Activated CD4-positive, alpha-beta T cell treated with anti-CD3 and anti-CD28 coated beads, Interleukin-2, amount 10 ng/mL, durations not matched to agents 24 days and 14 days (primary cell): ENCODE measurements at places on chromosomes 1 and 21. TPM values are rescaled to one million over a fixed set of nuclear protein-coding genes. Genes with fewer than 3 reads are reported as not detected.

SYT6 gene
- total RNA-seq = not detected in 2 replicates

DNA sequence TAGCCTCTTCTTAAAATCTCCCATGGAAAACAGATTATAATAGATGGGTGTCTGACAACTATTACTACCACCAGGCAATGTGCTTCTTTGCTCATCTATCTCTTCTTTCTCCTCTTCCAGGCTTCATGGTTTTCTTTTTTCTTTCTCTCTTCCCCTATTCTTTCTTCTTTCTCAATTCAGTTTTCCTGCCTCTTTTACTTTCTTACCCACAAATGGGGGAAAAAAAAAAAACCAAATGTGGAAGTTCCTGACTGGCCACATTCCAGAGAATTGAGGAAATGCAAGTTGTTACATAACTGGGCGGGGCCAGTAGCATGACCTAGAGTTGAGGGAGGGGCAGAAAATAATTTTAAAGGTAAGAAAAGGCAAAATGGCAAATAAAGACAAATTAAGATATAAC lies 10.9 kb upstream of the SMG7 start:
- H3K27ac ChIP-seq = no peak overlapping the region
- peaks cover 57% of the 10 kb centered on the region for H3K27me3 ChIP-seq
- no peak overlapping the region for H3K4me3 ChIP-seq
- no peaks in the 10 kb centered on the region for H3K36me3 ChIP-seq

DNA sequence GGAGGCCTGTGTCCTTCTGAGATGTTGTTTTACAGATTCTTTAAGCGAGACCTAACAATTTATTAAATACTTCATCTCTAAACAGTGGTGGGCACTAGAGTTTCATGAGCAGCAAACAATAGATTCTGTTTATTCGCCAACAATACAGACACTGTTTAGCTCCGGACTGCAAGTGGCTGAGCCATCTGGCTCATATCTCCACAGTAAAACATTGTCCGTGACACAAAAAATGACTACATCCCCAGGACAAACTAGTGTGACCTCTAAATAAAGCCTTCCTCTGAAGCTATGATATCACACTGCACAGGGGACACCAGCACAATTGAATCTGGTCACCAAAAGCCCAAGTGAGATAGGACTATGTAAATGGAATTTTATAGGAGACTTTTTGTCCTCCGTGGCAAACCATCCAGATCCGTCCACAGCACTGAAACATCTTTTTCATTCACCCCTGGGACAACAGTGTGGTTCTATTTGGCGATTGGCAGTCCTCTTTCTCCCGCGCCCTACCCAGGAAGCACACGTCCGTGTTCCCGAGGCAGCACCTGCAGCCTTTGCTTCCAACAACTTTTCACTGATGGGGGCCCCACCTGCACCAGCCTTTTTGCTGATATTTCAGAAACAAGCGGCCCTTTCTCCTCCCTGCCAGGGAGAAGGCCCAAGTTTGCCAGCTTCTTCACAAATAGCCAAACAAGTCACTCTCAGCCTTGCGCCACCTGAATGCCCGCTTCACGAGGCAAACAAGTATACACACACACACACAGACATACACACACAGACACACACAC lies 47.4 kb downstream of the OLIG1 start:
- no peak overlapping the region for H3K27ac ChIP-seq
- no peak for DNase-seq
- no peak overlapping the region for H3K4me3 ChIP-seq

DNA sequence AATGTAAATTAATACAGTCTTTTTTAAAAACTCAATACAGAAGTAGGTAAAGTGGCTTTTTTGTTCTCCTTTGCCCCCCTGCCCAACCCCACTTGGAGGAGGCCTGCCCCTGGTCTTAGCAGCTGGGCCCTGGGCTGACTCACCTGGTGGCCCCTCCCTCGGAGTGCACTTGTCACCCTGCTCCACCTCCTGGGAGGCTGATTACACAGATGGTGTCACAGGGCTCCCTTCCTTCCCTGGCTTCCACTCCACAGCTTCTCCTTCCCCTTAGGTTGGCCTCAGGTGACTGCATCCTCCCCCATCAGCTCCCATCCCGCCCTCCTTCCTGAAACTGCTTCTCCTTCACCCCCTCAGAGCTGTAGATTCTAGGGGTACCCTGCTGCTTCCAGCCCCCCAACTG lies 11.7 kb upstream of the CAPN9 start:
- H3K27me3 ChIP-seq = no peaks in the 10 kb centered on the region
- no peak overlapping the region for H3K4me3 ChIP-seq
- no peaks in the 10 kb centered on the region for H3K4me1 ChIP-seq
- no peaks in the 10 kb centered on the region for H3K36me3 ChIP-seq

DNA sequence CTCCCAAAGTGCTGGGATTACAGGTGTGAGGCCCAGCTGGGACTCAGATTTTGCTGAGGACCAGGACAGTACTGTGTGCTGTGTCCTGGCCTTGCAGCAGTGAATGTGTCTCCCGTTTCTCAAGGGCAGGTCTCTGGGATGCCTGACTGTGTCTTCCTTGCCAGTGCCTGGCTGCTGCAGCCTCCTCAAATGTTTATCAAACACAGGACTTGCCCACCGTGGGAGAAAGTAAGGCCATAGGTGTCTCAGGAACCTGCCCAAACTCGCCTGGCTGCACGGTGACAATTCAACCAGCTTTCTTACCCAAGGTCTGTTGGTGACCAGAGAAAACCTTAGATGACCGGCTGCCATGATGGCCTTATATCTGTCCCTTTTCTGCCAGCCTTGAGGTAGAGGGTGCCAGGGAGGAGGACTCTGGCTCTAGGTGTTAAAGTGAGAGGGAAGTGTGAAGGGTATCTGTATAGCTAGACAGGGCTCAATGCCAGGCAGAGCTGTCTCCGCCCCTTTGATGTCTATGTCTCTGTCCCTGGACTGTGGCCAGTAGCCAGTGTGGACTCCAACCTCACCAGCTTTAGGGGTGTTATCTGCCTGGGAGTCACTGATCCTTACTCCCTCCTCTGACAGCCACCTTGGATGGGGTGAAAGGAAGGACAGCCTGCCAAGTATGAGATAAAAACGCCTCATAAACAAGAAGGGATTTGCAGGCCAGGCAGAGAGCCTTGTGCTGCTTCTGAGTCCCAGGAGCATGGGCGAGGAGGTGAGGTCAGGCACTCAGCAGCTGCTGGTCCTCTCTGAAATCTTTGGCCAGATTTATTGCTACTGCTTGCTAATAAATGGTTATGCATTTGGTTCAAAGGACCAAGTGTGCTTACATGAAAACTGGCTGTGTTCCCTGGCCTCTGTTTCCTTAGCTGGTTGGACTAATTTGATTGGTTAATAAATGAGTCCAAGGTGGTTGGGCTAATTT lies 22.3 kb downstream of the IL6R start:
- H3K36me3 ChIP-seq = peaks cover 1% of the 10 kb centered on the region
- H3K27ac ChIP-seq = no peak overlapping the region
- no peak overlapping the region for H3K4me3 ChIP-seq
- peaks cover 25% of the 10 kb centered on the region for H3K4me1 ChIP-seq

DNA sequence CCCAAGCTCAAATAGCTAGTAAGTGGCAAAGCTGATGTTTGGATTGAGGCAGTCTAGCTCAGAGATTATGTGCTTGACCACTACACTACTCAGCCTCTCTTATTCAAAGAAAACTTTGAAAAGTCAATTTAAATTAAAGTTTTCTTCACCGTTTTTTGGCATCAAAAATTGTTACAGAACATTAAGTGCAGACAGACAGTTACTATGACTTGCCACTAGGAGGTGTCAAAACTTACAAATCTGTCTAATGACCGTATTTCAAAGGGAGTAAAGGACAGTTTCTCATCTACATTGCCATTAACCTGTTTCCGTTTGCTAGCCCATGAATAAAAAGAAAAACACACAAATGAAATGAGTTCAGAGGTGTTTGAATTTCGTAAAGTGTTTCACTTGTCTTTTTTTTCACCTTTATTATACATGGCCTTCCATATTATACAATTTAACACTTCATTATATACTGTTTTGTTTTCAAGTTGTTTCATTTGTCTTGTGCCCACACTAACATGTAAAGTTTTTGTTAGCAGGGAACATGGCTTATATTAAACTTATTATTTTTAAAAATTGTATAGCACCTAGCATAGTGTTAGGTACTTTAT lies 57.4 kb upstream of the MTF2 start:
- peaks cover 28% of the 10 kb centered on the region for H3K27me3 ChIP-seq
- H3K36me3 ChIP-seq = no peaks in the 10 kb centered on the region
- no peak overlapping the region for H3K4me3 ChIP-seq
- H3K4me1 ChIP-seq = peaks cover 5% of the 10 kb centered on the region
- H3K27ac ChIP-seq = no peak overlapping the region
- DNase-seq = peak; percentile 75

DNA sequence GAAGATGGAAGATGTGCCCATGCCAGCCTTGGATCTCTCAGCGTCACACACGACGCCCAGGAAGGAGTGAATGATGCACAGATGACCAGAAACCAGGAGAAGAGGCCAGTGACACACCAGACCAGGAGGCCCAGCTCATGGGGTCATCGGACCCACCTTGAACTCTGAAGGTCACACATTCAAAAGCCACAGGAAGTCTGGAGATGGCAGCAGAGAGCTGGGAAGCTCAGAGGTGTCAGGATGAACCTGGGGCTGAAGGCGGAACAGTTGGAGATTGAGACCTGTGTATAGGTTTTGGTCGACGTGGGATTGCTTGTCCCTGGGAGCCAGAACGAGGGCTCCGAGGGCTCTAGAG lies 43.6 kb downstream of the SLC19A1 start:
- H3K27ac ChIP-seq = no peak overlapping the region
- H3K4me3 ChIP-seq = no peak overlapping the region
- H3K27me3 ChIP-seq = no peaks in the 10 kb centered on the region
- no peak for DNase-seq

DNA sequence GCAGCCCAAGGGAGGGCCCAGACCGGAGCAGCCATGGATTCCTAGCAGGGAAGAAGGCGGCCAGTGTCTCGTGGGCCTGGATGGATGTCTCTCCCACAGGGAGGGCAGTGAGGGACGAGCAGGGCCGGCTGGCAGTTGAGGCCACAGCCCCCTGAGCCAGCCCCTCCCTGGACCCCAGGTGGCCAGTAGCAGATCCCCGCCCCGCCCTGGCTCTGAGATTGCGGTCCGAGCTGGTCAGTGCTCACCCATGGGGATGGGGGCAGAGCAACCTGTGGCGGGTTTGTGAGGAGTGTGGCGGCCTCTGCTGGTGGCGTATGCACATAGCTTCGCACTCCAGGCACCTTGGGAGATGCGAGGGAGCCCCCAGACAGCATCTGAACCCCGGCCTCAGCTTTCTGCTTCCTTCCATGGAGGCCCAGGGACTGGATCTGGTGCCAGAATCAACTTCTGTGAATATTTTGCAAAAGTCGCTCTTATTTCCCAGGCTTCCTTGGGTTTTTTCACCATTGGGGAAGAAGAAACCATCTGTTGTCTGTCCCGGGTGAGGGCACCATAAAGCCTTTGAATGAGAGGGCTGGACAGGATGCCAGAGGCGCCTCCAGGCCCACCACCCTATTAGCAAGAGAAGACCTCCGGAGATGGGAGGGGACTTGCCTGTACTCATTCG lies 8.4 kb upstream of the KCNN3 start:
- peaks cover 8% of the 10 kb centered on the region for H3K4me1 ChIP-seq
- peak; percentile 92 for DNase-seq
- no peaks in the 10 kb centered on the region for H3K36me3 ChIP-seq
- no peak overlapping the region for H3K4me3 ChIP-seq
- peaks cover 2% of the 10 kb centered on the region for H3K27me3 ChIP-seq

SLC45A1 gene
- total RNA-seq = 0.12 and 0.38 TPM in 2 replicates

DNA sequence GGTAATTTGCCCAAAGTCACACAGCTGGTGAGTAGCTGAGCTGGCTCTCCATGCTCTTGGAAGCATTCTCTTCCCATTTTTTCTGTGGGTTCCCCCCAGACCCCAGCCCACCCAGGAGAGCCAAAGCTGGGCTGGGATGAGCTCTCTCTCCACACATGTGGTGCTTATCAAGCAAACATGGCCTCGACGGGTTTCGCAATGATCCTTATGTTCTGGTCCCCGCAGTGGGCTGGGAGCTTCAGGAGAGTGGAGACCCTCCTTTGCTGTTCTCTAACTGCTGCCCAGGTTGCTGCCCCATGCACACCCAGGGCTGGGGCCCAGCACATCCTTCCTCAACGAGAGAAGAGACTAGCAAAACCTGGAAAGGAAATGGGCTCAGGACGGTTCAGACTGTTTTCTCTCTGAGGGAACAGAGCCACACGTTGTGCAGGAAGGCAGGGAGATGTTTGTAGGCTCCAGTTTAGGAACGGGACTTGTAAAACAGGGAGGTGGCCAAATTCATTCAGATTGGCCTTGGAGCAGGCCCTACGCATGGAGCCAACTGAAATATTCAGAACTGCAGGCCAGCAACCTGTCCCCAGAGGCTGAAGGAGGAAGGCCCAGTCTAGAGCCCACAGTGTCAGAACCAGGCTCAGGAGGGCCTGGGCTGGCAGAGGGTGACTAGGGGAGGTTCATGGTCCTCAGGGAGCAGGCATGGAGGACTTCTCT lies 27.2 kb upstream of the CSF1 start:
- H3K27ac ChIP-seq = no peak overlapping the region
- DNase-seq = no peak
- H3K27me3 ChIP-seq = no peaks in the 10 kb centered on the region
- H3K4me3 ChIP-seq = no peak overlapping the region

DNA sequence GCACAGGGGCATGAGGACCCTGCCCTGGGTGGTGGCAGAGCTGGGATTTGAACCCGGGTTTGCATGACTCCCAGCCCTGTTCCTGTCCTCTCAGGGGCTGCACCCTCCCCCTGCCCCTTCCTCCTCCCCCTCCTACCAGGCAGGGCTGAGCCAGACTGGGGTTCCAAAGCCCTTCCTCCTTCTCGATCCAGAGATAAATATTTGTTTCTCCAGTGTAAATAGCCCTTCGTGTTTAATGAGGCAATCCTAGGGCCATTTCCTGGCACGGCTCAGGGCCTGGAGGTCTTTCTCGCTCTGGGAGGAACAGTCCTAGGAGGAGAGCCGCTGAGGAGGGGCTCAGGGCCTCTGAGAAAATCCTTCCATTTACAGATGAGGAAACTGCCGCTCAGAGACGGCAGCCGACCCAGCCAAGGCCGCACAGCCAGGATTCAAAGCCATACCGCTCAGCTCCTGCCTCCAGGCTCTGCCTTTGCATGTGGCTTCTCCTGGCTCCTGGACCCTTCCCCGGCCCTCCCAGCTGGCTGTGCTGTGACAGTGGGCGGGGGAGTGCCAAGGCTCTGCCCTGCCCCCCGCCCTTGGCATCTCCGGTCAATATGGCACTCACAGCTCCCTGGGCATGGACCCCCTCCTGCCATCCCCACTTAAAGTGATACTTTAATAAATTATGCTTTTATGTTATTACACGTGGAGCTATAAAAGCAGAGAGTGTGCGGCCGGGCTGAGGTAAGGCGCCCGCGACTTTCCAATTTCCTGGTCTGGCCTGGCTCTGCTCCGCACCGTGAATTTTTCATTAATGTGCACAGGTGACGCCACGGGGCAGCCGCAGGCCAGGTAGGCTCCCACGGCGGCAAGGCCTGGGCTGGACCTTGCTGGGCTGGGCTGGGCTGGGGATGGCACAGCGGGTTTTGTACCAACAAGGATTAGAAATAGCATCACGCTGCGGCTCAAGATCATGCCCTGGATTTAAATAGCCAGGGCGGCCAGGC lies 114.7 kb upstream of the WNT4 start:
- DNase-seq = no peak
- H3K27me3 ChIP-seq = no peaks in the 10 kb centered on the region
- no peak overlapping the region for H3K4me3 ChIP-seq
- H3K36me3 ChIP-seq = no peaks in the 10 kb centered on the region
- H3K4me1 ChIP-seq = no peaks in the 10 kb centered on the region
- H3K27ac ChIP-seq = no peak overlapping the region
